ENCODE measurements at places on chromosomes 3 and 15.
A peak's percentile ranks its signal among the peaks of the same experiment; 100 is the strongest.

DNA sequence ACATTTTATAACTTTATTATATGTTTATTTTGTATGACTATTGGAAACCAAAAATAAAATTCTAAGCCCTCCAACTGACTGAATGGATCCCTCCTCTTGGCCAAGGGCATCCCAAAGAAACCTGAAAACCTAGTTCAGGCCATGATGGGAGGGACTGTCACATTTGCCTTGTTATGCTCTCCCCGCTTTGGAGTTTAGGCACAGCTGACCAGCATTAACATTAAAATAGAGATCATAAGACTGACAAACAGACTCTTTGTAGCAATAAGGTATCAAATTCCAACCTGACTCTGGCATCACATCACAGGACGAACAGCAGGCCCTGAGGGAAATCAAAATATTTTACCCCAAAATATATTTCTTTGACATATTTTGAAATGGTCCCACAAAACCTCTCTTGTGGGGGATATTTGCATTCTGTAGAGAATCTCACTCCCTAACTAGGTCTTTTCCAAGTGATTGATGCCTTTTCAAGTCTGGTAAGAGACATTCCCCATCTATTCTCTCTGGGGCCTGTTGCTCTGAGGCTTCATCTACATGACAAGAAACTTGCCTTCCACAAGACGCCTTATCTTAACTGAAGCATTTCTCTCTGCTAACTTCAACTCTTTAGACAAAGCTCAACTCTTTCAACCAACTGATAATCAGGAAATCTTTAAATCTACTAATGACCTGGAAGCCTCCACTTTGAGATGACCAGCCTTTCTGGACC lies 81.8 kb upstream of the PRR23E start:
- no peak for DNase-seq

DNA sequence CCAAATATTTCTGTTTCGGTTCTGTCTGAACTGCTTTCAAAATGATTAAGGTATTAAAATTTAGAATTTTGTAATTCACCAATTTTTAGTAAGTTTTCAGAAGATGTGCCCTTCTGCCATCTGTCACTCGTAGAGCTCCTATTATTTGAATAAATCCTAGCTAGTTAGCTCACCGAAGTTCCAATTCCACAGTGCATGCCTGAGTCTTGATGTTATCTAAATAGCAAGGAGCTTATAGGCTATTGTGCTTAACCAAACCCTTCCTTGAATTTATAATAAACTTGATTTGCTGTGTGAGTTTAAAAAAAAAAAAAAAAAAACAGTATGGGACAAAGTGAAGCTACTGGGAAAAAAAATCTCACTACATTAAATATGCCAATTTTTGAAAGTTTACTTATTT lies 18.7 kb downstream of the ATP13A3 start:
- no peak for DNase-seq

DNA sequence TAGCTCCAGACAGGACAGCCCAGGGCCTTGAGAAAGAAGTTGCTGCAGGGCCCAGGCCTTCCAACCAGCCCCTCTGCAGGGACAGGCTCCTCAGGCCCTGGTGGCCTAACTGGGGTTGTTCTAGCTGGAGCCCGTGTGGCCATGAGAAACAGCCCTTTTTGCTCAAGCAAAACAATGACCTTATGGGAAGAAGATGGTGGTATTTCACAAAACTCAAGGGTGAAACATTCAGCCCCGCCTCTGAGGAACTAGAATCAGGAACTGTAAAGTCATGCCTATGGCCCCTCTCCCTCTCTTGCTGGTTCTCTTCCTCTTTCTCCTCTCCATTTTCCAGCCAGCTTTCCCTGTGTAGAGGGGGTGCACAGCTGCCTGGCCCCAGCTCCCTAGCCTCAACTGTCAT lies 273.3 kb downstream of the RPLP1 start:
- DNase-seq: no peak

GRCh38 chr3:141370065-141370533 lies 1.8 kb downstream of the ZBTB38 start:
- DNase-seq: peak; percentile 68

- no peak for DNase-seq
Observed at GRCh38 chr3:148757238-148758215, 59.8 kb downstream of the AGTR1 start.

DNA sequence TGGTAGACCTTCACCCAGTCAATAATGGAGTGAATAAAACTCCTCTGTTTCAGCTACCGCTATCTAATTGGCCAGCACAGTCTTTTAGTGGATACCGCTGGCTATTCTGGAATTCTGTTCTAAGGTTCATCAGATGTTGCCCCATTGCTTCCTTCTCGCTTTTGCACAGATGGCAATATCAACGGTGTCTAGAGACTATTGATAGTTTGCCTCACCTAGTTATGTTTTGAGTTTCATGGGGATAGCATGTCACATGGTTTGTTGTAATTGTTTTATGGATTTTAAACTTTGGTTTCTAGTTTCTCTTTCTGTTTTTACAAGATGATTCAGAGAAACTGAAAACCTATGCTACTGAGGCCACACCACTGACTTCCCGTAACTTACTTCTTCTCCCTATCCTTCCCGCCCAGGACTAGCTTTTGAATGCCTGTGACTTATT lies 2.0 kb downstream of the XRN1 start:
- DNase-seq: no peak

Measured in NCI-H1436 (cell line).